ENCODE measurements at places on chromosomes 7 and 10.

DNA sequence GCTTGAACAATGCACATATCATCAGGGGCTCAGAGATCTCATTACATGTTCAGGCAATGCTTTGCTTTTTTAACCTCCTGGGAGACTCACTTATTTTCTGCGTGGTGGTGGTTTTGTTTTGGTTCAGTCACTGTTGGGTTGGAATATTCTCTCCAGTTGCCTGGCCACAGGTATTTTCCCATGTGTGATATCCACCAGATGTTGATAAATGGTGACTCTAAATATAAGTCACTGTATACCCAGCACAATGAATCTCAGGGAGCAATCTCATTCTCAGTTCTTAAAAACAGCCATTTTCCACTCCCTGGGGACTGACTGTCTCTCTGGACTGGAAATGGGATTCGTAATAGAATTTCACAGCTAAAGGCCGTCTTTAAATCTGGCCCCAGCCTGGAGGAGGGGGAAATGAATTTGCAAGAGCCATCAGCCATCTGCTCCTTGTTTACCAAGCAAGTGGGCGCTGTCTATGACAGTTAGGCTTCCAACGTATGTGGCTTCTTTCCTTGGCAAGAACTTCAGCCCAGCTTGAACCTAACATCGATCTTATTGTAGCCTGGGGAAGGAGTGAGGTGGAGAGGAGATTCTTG is 1106.2 kb downstream of the NRG3 start:
- no peak for DNase-seq

DNA sequence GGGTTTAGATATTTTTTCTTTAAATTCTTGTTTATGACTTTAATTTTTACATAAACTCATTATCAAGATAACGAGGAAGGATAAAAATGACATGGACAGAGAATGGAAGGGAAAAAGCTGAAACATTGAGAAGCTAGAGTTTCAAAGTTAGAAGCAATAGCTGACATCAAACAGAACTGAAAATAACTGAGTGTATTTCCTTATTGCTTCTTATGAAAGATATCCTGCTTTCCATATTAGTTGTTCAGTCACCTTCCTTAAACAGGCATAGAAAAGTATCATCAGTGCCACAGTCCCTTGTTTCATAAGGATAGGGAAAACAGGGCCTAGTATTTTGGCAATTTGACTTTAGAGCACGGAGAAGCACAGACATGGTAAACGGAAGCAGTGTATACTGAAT is 460.5 kb upstream of the GHITM start:
- no peak for DNase-seq

DNA sequence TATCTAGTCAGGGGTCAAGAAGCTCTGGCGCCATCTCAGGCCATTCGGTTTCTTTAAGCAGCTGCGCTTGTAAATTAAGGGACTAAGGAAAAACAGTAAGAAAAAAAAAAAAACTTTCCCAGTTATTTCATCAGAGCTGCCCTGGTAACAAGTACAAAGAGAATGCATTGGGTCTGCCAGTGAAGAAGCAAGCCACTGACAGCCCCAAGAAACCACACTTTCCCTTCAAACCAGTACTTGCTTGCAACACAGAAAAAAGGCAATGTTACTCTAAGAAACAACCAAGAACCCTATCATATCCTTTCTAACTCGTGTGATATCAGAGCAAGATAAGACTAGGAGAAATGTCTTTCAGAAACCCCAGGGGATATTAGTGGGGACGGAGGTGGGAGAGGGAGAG is 40.6 kb upstream of the AOAH start:
- DNase-seq = no peak

DNA sequence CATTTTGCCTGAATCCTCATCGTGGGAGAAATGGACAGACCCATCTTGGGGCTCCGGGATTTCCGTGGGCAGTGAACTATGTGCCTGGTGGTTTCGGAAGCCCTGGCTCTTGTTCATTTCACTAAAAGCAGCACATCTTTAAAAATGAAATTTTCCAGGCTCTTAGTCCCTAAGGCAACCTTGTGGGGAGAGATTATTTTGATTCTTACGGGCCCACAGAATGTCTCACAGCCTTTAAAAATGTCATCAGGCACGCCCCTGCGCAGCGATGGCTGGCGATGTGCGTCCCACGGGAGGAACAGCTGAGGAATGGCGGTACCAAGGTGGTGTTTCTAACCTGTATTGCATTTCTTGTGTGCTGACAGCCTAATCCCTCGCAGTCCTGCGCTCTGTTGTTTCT is 189.7 kb downstream of the CCDC3 start:
- DNase-seq = no peak

GRCh38 chr10:15251791-15252380 is 83.4 kb upstream of the NMT2 start:
- no peak for DNase-seq

DNA sequence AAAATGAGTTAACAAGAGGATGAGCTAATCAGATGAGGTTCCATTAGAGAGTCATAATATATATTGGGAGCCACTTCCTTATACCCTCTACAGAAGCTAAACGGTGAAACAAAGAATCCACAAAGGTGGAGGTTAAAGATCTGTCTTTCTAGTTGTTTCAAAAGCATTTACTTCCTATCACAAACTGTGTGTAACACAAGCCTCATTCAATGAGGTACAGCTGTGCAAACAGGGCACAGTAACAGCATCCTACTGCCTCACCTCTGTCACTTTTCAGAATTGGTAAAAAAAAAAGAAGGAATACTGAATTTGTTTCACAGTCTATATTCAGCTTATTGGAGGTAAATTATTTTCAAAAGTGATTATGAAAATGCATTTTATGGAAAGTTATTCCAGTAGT is 128.7 kb downstream of the AGMO start:
- no peak for DNase-seq

DNA sequence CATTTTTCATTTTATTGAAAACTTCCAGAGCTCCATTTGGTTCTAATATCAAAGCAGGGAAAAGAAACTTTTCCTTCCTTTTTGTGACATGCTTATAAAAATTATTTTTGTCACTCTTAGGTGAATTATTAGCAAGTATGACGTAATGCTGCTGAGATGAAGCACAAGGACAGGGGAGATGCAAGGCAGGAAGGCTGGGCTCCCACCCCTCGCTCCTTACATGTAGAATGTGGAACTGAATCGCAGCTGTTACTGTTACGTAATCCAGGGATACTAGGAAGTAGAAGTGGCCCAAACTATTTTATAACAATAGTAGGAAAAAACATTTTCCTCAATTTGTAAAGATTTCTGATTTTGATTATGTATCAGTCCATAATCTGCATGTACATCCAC is 17.1 kb upstream of the GTPBP4 start:
- no peak for DNase-seq

- DNase-seq = no peak
These were observed 28.2 kb upstream of the ZPBP start for GRCh38 chr7:50121286-50121685.

DNA sequence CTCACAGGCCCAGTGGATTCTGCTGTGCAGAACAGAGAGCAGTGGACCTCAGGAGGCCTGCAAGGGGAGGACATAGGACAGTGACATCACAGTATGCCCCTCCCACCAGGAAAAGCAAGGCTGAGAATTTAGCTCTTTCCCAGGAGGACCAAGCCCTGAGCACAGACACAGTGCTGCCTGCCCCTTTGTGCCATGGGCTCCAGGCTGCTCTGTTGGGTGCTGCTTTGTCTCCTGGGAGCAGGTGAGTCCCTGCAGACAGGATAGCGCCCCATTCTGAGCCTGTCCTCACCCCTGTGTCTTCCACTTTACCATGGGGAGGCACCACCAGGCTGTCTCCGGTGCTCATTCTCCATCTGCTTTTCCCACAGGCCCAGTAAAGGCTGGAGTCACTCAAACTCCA is 63.0 kb upstream of the PRSS58 start:
- DNase-seq = no peak

DNA sequence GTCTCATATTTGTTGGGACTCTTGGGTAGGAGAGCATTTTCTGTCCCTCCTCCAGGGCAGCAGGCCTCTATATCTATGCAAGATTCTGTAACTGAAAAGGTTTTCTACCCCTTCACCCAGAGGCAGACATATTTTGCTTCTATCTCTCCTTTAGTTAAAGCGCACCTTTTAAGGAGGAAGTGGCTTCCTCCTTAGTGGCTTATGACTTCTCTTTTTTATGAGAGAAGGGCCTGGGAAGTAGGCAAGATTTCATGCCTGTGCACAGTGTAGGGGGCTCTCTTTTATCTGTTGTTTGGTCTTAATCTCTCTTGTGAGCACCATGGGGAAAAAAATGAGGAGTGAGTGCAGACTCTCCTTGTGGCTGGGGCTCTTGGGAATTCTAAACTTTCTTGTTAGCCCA is 122.1 kb downstream of the LRMDA start:
- DNase-seq = no peak

DNA sequence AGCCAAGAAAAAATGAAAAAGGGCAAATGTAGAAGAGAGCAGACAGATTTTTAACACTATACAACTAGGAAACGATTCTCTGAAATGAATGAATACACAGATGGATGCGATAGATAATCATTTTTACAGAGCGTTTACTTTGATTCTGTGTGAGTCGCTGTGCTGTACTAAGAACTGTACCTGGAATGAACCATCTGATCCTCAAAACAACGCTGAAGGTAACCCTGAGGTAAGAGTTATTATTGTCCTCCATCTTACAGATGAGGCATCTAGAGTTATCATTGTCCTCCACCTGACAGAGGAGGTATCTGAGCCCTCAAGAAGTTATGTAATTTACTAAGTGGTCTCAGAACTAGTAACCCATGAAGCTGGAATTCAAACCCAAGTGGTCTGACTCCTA is 80.2 kb downstream of the CHCHD3 start:
- DNase-seq = no peak

DNA sequence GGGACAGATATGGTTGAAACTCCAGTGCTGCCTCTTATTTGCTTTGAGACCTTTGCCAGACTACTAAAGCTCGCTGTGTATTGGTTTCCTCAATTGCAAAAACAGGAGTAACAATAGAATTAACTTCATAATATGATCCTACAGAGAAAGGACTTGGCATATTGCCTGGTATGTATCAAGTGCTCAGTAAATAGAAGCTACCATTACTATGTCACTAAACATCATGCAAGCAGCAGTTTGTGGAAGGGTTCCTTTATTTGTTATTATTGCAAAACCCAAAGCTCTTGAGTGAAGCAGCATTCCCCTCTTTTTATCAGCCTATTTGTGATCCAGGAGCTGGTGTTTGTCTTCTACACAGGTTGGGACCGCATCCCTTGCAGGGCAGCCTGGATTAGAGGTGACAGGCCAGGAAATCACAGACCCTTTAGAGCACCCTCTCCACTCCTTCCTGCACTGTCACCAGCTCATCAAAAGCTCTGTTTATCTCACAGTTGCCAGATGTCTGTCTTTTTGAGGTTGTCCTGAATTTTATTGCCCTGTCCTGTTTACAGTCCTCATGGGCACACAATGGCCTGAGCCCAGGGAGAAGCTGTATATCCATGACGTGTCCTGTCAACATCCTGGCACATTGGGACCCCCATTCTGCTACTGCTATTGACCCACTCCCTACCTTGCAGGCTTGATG is 121.5 kb downstream of the SNX10 start:
- no peak for DNase-seq

- peak; percentile 6 for DNase-seq
These were observed 642 bp upstream of the COL13A1 start for GRCh38 chr10:69801094-69801433.

DNA sequence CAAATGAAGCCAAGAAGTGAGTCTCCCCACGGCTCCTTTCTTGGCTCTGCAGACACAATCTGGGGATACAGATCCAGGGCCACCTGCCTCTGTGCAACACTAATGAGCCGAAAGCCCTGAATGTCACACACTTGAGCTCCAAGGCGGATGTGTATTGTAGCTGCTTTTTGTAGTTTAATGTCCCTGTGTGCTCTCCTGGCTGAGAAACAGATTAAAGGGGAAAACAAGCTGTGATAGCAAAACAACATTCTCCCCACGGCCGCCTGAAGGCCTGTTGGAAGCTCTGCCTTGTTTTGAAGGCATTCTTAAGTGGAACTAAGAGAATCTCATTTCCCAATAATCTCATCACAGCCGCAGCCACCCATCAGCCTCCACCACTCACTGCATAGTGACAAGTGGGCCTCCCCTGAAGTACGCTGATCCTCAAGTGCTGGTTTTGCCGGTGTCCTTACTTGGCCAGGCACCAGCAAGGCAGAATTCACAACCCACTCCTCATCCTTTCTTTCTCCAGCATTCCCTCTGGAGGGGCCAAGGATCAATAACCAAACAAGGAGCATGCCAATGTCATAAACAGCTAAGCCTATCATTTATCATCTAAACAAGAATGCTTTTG is 44.4 kb upstream of the AMPH start:
- DNase-seq = no peak
